ENCODE measurements at places on chromosomes 6 and 20.

GRCh38 chr6:128327890-128328289, 192.5 kb downstream of the PTPRK start:
- no peak for DNase-seq

DNA sequence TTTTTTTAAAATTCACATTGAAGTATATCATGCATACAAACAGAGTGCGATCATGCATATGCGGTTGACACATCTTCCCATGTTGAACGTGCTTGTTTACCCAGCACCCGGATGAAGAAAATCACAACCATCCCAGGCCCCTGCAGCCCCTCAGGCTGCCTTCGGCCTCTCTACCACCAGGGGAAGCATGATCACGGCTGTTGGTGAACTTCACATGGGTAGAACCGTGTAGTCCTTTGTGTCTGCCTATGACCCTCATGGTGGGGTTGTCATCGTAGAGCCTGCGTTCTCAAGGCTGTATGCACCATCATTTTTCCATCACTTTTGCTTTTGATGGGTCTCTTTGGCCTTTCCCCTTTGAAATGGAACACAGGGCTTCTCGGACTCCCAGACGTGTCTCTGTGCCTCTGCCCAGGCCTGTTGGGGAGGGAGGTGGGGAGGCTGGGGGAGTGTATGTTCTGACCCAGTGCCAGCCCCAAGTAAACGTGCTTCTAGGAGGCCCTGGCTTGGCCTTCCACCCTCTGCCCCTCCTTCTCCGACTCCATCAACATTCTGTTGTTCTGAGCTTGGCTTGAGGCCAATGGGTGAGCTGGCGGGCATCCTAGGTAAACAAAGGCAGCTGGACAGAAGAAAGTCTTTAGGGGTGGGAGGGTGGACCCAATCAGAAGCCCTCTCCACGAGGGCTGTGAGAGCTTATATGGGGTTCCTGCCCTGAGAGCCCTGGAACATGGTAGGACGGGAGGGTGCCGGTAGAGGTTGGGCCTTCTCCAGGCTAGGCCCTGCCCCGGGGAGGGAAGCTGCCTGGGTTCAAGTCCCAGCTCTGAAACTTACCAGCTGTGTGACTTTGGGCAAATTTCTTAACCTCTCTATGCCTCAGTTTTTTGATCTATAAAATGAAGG, 39.7 kb downstream of the TGM2 start:
- no peak for DNase-seq

GRCh38 chr6:126054802-126055201, 68.5 kb downstream of the TRMT11 start:
- DNase-seq = no peak

- DNase-seq = no peak
These were observed 14.4 kb downstream of the EXOC2 start for GRCh38 chr6:678520-678919.

DNA sequence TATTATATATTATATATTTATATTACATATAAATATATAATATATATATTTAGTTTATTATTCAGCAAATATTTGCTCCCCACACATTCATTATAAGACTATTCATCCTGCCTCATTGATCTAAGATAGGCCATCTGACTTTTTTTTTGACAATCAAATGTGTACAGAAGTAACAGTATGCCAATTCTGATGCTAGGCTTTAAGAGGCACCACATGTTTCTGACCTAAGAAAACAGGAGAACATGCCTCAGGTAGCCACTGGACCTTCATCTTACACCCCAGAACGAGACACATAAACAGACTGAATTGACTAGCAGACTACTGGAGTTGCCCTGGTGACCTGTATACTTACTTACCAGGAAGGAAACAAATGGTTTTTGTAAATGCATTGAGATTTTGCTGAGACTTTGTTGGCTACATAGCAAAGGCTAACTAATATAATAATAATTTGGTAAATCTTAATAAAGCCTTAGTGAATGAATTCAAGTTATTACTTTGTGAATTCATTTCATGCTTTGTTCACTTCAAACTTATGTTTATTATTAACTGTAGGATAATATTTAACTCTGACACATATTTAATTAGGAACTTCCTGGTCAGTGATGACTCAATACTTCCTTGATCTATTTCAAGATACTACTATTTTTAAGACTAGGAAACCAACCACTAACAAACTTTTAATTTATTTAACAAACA, 13.4 kb upstream of the MYO6 start:
- DNase-seq = no peak

- DNase-seq = no peak
These were observed 8.7 kb downstream of the CDS2 start for GRCh38 chr20:5135363-5136012.

- DNase-seq = no peak
These were observed 199.7 kb downstream of the SAMD5 start for GRCh38 chr6:147708170-147708569.

GRCh38 chr6:107704347-107705013, 119.6 kb downstream of the SCML4 start:
- DNase-seq = no peak

- no peak for DNase-seq
These were observed 92.7 kb downstream of the EDN3 start for GRCh38 chr20:59393142-59393541.

DNA sequence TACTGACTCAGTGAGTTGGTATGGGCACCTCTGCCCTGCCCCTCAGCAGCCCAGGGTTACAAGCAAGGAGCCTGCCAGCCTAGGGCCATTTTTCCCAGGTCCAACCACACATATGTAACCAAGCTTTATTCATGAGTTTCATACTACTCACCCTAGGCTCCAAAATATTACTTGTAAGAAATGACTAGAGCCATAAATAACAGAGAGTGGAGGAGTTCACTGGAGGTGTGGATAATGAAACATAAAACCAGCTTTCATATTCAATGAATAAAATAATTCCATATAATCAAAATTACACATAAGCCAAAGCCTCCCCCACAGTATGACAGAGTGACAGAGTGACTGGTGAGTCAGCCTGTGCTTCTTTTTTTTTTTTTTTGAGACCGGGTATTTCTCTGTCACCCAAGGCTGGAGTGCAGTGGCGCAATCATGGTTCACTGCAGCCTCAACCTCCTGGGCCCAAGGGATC, 229.8 kb upstream of the SASH1 start:
- DNase-seq = no peak

DNA sequence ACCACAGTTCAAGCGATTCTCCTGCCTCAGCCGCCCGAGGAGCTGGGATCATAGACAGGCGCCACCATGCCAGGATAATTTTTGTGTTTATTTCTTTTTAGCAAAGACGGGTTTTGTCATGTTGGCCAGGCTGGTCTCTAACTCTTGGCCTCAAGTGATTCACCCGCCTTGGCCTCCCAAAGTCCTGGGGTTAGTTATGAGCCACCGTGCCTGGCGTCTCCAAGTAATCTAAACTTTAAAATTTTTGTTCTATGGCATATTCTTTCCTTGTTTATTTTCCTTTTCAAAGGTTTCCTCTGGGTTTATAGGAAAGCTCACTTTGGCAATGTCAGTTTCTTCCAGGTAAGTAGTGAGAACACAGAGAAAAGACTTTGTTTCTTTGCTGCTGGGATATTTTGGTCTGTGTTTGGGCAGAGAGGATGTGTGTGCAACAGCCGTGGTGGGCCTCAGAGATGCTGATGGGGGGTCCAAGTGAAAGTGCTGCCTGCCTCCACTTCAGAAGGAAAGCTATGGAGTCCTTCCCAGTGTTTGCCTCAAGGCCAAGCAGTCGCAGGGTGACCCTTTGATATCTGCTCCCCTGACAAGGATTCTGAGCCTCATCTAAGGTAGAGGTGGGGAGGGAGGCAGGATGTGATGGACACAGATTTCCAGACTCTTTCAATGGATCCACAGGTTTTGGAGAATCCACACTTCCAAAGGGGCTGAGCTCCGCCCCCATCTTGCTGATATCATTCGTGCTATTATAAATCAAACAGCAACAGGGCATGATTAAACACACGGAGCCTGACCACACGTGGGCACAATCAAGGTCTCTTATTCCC, 2.3 kb downstream of the LRP11 start:
- DNase-seq = no peak

- no peak for DNase-seq
These were observed 28.8 kb downstream of the HBS1L start for GRCh38 chr6:135025775-135026174.

DNA sequence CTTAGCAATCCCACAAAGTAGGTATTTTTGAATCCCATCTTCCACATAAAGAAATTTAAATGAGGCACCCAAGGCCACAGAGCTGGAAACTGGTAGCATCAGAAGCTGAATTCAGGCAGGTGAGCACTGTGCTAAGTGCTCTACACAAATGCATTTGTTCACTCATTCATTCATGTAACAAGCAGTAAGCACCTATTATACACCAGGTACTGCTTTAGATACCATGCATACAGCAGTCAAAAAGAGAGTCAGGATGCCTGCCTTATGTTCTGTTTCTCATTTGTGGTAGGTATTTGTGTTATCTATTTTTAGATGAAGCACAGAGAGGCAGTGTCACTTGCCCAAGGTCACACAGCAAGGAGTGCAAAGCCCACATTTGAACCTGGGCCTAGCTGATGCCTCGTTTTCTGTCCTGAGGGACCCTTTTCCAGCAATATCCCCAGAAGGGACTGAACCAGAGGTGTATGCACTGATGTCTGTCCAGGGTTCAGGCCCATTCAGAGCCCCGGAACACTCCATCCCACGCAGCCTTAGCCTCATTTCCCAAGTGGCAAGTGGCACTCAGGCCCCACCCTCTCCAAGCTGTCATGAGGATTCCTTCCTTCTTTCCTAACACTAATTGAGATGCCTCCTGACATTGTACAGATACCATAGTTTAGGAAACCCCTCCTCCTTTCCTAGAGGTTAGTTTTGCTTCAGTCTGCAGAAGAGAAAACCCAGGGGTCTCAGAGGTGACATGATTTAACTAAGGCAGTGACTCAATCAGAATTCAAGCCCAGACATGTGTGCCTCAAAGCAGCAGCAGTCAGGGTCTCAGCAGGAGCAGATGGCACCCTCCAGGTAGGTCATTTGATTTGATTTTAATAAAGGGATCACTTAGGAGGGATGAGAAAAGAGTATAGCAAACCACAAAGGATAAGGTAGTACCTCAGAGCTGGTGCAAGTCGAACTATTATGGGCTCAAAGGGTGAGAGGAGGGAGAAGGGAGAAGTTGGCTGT, 61.2 kb upstream of the SIRPA start:
- no peak for DNase-seq

DNA sequence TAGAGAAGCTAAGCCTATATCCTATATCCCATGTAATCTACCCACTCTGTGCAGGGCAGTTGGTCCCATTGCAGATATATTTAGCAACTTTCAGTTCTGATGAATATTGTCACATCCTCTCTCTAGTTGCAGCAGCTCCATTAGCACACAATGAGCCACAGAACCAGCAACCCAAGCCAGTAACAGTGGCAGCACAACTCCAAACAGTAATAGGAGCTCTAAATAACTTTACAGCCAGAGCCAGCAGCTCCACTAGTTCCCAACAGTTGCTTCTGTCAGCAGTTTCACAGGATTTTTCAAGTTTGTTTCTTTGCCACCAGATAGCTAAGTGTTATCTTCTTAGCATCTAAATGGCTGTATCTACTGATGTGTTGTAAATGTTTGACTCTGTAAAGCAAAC, 490.8 kb downstream of the HTR1B start:
- DNase-seq = no peak

GRCh38 chr6:69732640-69733039, 64.2 kb downstream of the LMBRD1 start:
- DNase-seq = no peak

- DNase-seq = no peak
These were observed 102.5 kb downstream of the PLCB1 start for GRCh38 chr20:8234580-8234979.

DNA sequence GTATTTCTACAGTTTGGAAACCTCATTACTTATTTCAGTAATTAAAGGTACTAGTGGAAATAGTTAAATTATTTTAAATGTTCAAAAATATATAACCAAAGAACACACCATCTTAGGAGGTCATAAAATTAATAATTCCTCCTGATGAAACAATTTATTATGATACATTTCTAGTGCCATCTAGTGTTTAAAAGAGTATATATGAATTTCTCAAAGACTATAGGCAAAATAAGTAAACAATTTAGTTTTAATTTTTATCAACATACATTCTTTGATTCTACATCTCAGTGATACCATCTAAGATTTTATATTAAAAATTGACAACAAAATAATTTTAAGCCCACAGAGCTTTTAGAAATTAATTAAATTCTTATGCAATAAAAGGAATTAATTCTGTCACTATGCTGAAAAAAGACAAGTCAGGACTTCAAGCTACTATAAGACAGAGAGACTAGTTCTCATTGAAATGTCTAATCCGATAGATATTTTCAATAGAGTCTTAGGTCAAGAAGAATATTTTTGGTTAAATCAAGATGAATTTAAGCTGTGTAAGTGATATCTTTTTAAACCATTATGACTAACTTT, 107.8 kb upstream of the RNF217 start:
- no peak for DNase-seq

GRCh38 chr6:168273441-168274036, 46.0 kb downstream of the DACT2 start:
- DNase-seq = no peak

- DNase-seq = no peak
These were observed 87.0 kb upstream of the DST start for GRCh38 chr6:56729719-56730118.

DNA sequence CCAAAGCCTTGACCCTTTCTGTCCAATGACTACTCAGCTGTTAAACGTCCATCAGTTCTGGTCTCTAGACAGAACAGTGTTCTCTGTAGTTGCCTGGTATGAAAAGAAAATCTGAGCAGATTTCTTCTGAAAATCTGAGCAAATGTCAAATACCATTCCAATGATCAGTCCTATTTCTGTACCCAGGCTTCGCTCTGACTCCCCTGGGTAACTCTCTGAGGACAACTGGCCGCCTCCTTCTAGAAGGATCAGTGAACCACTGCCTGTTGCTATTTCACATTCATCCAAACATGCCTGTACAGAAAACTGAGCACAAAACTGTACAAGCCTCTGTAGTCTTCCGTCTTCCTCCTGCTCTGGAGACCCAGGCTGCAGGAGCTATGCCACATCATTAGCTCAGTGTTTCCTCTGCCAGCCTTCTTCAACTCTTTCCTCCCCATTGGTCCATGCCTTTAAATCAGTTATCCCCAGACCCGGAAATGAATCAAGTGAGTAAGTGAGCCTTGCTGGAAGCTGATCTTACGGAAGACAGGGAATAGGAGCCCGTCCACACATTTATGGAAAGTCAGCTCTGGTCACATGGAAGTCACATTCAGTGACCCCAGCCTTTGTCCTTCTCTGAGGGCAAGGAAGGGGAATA, 63.3 kb downstream of the DAAM2 start:
- DNase-seq = no peak

- DNase-seq = no peak
These were observed 1.3 kb downstream of the SLC16A10 start for GRCh38 chr6:111088668-111089003.

DNA sequence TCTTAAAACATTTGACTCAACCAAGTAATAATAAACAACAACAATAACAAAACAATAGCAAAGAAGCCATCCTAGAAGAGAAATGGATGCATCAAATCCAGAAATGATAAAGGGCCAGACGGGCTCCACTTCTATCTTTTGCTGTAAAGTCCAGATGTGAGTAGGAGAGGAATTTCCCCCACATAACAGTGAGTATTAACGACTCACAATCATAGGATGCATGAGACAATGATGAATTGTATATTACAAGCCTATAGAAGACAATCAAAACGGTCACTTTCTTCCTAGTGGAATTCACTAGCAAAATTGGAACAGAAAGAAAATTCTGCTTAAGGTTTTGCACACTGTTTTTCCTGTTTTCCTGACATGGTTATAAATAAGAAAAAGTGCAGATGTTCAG, 97.0 kb upstream of the PREP start:
- no peak for DNase-seq

- DNase-seq = no peak
These were observed 373.4 kb upstream of the EPHA7 start for GRCh38 chr6:93792746-93793145.

GRCh38 chr6:31689249-31690110, 8.6 kb upstream of the LY6G5C start:
- no peak for DNase-seq
